ENCODE measurements at places on chromosomes 6 and 20. TPM values are rescaled to one million over a fixed set of nuclear protein-coding genes. Genes with fewer than 3 reads are reported as not detected.

GRCh38 chr6:98835149-98836024 is 1.0 kb downstream of the POU3F2 start:
- peak overlapping the region; percentile 44 for H3K4me3 ChIP-seq
- H3K36me3 ChIP-seq = no peaks in the 10 kb centered on the region
- no peak for DNase-seq

GRCh38 chr20:5786930-5787795 is 37.0 kb downstream of the SHLD1 start:
- no peak for DNase-seq
- no peak overlapping the region for H3K4me3 ChIP-seq
- peak overlapping the region; percentile 36 for H3K27ac ChIP-seq
- H3K27me3 ChIP-seq = no peaks in the 10 kb centered on the region

DOK5 gene
- 2.0 TPM for total RNA-seq

- H3K4me1 ChIP-seq = no peaks in the 10 kb centered on the region
- no peak for DNase-seq
- no peak overlapping the region for H3K27ac ChIP-seq
- H3K36me3 ChIP-seq = no peaks in the 10 kb centered on the region
- H3K4me3 ChIP-seq = no peak overlapping the region
Observed at GRCh38 chr6:153575528-153575927, 444.4 kb upstream of the RGS17 start.

AKAP12 gene
- 127 TPM for total RNA-seq

- H3K4me1 ChIP-seq = peaks cover 11% of the 10 kb centered on the region
- DNase-seq = peak; percentile 10
- H3K27me3 ChIP-seq = no peaks in the 10 kb centered on the region
Observed at GRCh38 chr20:50083034-50083433, 29.9 kb downstream of the UBE2V1 start.
